ENCODE measurements at places on chromosomes 1 and 21.

GRCh38 chr1:118073648-118074435 lies 111.2 kb downstream of the SPAG17 start:
- DNase-seq, result no peak

DNA sequence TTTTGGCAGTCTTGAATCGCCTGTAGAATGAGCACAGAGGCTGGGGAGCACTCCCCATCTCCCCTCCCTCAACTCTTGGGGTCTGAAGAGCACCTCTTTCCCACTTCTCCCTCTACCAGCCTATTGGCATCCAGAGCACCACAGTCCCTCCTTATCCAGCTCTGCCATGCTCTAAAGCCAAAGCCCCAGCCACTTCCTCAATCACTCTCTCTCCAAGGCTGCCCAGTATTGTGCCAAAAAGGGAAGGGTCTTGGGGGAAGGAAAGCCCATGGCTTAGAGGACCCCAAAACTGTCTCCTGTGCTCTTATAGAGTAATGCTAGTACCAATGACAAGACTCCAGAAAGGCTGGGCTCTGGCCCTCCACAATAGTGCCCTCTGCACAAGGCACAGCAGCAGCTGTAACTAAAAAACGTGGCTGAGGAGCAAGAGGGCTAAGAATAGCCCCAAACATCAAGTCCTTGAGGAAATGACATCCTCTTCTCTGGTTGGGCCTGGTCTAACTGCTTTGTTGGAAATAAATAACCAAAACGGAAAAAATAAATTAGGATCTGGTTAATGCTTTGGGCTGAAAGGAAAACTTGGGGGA lies 28.4 kb downstream of the SLC27A3 start:
- DNase-seq, result no peak

GRCh38 chr1:92921031-92922023 lies 39.9 kb downstream of the DIPK1A start:
- DNase-seq, result no peak

GRCh38 chr21:26153758-26154157 lies 16.8 kb downstream of the APP start:
- no peak for DNase-seq

- no peak for DNase-seq
These were observed 123.3 kb downstream of the CNIH3 start for GRCh38 chr1:224739303-224739996.

- DNase-seq, result no peak
These were observed 96.6 kb upstream of the ERRFI1 start for GRCh38 chr1:8122477-8123407.
